ENCODE measurements at places on chromosomes 5 and 9. TPM values are rescaled to one million over a fixed set of nuclear protein-coding genes. Genes with fewer than 3 reads are reported as not detected.

TSSK1B gene
- total RNA-seq: not detected

GALNT10 gene
- 17.8 TPM for total RNA-seq

BTNL9 gene
- 1.4 TPM for total RNA-seq

TLX3 gene
- not detected for total RNA-seq

FSTL4 gene
- total RNA-seq: not detected

CXCL14 gene
- total RNA-seq: 2.7 TPM

INSYN2B gene
- 0.08 TPM for total RNA-seq

NUTM2F gene
- under 0.01 TPM for total RNA-seq

PCDHGA6 gene
- total RNA-seq: 0.67 TPM

FBXO4 gene
- total RNA-seq: 8.8 TPM

IL13 gene
- not detected for total RNA-seq
